ENCODE measurements at places on chromosomes 1 and 21. TPM values are rescaled to one million over a fixed set of nuclear protein-coding genes. Genes with fewer than 3 reads are reported as not detected.

DNA sequence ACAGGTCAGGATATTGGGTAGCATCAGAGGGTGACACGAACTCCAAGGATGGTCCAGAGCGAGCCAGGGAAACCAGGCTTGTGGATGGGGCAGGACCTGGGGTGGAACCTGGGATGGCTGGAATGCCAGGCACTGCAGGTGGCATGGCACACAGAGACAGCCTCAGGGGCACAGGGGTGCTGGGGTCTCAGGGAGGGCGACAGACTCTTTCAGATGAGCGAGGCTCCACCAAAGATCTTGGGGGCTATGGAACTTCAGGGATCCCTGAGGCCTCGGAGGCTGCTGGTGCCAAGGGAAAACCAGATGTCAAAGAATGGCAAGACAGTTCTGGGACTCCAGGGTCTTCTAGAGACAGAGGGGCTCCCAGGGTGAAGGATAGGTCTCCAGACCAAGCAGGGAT is 21.4 kb downstream of the IGFN1 start:
- no peak for DNase-seq

- no peak for DNase-seq
Observed at GRCh38 chr1:17080880-17081279, 27.0 kb upstream of the SDHB start.

DNA sequence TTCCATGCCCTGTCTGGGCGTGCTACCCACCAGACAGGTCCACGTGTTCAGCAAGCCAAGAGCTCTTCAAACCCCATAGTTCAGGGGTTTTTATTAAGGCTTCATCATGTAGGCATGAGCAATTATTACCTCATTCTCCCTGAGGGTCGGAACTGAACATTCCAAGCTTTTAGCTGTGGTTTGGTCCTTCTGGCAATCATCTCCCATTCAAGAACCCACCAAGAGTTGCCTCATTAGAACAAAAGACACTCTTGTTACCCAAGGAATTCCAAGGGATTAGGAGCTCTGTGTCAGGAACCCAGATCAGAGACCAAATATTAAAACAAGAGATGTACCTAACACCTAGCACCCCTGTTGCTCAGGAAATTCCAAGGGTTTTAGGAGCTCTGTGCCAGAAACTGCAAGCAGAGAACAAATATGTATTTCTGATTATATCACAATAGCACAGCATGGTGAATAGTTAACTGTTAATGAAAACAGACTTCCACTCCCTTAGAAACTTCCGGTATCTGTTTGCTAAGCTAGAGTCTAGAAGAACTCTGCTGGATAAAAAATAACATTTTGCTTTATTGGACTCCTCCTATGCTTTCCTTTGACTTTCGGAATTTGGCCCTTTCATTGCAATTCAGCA is 201.2 kb upstream of the L1TD1 start:
- DNase-seq: no peak

- DNase-seq: no peak
Observed at GRCh38 chr1:227790034-227790400, 25.5 kb upstream of the PRSS38 start.

- no peak for DNase-seq
Observed at GRCh38 chr1:184023171-184023570, 14.4 kb downstream of the COLGALT2 start.

DNA sequence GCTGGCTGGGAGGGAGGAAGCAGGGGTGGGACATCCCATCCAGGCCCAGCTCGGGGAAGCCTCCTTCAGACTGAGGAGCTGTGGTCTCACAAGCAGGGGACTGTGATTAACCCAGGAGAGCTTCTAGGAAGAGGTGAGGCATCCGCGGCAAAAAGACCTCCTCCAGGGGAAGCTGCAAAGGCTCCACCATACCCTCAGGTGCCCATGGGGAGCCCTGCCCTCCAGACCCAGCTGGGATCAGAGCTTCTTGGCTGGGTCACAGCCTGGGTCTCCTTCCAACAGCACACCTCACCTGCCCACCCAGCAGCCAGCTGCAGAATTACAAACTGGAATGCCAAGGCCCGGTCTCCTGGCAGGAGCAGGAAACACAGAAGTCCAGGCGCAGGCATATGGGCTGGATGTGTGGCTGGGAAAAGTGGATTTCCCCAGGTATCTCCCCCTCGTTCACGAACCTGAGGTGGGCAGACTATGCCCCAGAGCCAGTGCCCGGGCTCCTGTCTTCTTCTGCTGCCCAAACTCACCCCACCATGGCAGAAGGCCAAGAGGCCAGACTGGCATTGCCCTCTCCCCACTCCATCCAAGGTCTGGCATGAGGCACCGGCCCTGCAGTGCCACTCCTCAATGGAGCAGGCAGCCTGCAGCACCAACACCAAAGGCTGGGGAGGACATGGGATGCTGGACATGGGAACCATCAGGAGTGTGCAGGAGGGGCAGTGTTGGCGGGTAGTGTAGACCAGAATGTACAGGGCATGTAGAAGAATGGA is 15.4 kb upstream of the ARF1 start:
- DNase-seq: no peak

The FAM72D gene
- not detected for total RNA-seq

DNA sequence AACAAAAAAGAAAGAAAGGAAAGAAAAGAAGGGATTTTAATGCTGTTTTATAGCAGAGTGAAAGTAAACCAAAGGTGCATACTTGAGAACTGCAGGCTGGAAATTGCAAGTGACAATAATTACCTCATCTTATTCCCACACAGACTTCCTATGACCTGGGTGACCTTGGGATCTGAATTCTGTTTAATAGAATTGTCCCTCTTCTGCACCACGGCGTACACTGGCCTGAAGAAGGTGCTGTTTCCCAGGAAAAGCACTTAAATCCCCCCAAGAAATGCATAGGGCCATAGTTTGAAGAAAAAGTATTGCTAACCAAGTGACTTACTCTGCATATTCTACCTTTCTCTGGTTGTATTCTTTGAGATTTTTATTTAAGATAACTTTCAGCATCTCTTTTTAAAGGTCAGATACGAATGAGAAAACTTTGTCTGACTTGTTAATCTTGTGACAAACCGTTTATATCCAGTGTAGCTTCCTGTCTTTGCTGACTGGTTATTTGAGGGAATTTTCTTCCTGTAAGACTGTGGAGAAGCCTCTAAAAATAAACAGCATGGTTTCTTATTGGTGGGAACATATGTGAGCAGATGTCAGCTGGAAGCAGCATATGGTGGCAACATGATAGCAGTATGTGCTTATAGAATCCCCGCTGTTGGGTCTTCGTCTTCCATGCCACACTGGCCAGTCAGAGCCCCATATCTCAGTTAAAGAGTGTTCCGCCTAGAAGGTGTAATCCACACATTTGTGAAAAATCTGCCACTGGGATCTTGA is 16.3 kb downstream of the TGFB2 start:
- no peak for DNase-seq

- no peak for DNase-seq
Observed at GRCh38 chr1:223709598-223709997, 2.7 kb upstream of the CAPN2 start.

The BEND5 gene
- total RNA-seq: 2.2 TPM

- no peak for DNase-seq
Observed at GRCh38 chr1:61000327-61000726, 82.0 kb upstream of the NFIA start.

GRCh38 chr1:167216809-167217208 is 3.9 kb upstream of the POU2F1 start:
- DNase-seq: no peak

DNA sequence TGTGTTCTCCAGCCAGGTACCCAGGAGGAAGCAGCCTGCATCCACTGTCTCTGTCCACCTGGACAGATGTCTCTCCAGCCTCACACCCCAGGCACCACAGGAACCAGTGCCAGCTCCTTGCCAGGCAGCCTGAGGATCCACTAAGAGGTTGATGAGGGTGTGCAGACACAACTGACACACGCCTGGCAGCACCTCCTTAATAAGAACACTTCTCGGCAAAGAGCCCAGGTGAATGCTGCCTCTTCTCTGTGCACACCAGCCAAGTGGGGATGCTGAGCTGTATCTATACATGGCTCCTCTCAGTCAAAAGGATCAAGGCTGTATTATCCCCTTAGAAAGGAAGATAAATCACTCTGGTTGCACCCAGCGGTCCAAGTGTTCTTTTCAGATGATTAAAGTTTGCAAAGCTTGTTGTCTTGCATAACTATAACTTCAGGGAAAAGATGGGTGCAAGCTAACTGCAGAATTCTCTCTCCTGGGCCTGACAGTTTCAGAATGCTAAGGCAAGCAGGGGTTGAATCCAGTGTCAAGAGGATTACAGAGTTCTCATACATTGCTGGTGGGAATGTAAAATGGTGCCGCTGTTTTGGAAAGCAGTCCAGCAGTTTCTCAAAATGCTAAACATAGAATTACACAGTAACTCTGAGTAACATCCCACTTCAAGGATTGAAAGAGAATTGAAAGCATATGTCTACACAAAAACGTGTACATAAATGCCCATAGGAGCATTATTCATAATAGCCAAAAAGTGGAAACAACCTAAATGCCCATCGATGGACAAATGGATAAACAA is 3.7 kb upstream of the CAPN8 start:
- DNase-seq: no peak

DNA sequence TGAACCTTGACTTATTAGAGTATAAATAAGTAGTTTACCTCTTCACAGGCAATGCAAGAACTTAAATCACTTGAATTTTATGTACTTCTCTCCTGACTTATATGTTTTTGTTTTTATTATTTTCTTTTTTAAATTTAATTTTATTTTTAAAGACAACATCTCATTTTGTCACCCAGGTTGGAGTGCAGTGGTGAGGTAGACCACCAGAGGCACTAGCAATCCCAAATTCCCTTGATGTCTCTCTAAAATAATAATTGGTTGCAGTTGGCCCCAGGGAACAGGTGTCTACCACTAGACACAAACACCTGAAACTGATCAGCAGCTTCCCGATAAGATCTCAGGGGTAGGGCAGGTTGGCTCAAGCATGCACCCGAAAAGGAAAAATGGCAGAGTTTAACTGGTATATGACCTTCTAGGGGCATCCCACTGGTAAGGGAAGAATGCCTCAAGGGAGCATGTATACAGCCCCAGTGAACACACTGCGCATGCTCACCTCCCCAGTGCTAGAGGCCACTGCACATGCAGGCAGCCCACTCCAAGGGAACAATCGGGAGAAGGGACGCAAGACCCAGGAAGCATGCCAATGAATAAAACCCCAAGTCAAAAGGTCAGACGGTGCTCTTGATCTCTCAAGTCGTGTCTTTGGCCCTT is 14.6 kb downstream of the EXOC8 start:
- DNase-seq: no peak

The NBL1 gene
- 3.3 TPM for total RNA-seq

The GREM2 gene
- not detected for total RNA-seq

- DNase-seq: no peak
Observed at GRCh38 chr1:103110701-103111100, 2.4 kb upstream of the COL11A1 start.

The C21orf58 gene
- 5.2 TPM for total RNA-seq

The COP1 gene
- 53.9 TPM for total RNA-seq

DNA sequence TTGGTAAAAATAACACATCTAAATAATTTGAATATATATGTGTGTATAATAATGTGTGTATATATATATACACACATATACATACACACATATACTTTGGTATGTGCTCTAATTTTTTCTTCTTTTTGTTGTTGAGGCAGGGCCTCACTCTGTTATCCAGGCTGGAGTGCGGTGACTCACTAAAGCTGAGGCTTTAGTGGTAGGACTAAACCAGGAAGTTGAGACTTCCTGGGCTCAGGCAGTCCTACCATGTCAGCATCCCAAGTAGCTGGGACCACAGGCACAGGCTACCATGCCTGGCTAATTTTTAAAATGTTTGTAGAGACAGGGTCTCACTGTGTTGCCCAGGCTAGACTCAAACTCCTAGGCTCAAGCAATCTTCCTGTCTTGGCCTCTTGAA is 46.7 kb upstream of the CXADR start:
- DNase-seq: no peak

DNA sequence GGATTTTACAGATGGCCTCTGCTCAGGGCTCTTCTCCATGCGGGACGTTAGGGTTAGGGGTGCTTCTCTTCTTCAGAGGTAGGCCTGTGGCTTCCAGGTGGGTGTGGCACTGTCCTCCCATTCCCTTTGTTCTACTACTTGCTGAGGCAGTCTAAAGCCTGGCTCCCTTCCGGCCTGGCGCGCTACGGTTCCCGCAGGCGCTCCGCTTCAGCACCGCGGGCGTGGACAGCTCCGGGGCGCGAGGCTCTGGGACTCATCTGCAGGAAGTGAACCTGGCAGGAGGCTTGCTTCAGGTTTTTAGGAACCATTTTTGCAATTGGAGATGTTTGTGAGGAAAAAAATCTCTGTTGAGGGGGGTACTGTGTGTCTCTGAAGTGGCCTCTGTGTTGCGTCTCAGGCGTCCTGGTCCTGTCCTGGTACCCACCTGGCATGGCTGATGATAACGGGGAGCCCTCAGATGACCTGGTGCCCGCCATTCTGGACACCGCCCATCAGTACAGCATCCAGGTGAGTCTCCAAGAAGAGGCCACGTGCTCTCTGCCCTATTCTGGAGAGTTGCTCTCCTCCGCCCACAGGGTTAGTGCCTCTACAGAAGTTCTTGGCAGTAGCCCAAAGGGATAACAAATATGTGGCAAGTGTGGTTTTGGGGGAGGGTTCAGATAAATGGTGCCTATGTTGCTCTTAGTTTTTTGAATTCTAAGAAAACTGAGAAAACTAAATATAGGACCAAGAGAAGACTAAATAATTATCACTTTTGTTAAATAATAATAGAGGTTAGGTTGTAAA is 1.9 kb downstream of the MANEAL start:
- peak; percentile 33 for DNase-seq

- DNase-seq: no peak
Observed at GRCh38 chr1:51628715-51629590, 12.1 kb downstream of the OSBPL9 start.

The ZNF695 gene
- total RNA-seq: not detected

The OR2L2 gene
- 0.35 TPM for total RNA-seq

GRCh38 chr1:209162651-209163050 is 420.9 kb upstream of the CAMK1G start:
- DNase-seq: no peak

The PRELP gene
- not detected for total RNA-seq

- no peak for DNase-seq
Observed at GRCh38 chr1:102262994-102263393, 266.3 kb upstream of the OLFM3 start.

DNA sequence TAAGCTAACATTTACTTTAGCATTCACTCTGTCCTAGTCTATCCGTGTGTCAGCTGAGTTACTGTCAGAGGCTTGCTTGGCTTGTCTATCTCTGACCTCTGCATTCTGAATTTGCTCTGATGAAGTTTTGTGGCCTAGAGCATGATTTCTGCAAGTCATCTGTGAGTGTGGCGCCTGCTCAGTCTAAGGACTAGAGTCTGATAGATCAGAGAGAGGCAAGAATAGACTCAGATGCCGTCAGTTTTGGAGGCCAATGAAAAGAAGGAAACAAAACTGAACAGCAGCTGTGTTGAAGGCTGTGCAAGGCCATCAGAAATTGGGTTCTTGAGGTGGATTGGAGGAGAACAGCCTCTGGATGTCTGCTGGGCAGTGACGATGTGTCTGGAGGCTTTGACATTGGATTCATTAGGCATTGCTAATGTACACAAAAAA is 573.1 kb downstream of the USP25 start:
- DNase-seq: no peak

- DNase-seq: no peak
Observed at GRCh38 chr1:111419037-111419436, 8.5 kb downstream of the OVGP1 start.

The HSD11B1 gene
- total RNA-seq: 0.47 TPM
